ENCODE measurements at places on chromosomes 6 and 20.

GRCh38 chr6:73774311-73774774 is 78.3 kb downstream of the CD109 start:
- no peaks in the 10 kb centered on the region for H3K4me1 ChIP-seq
- H3K27ac ChIP-seq: no peak overlapping the region
- H3K36me3 ChIP-seq: no peaks in the 10 kb centered on the region
- no peak for DNase-seq

DNA sequence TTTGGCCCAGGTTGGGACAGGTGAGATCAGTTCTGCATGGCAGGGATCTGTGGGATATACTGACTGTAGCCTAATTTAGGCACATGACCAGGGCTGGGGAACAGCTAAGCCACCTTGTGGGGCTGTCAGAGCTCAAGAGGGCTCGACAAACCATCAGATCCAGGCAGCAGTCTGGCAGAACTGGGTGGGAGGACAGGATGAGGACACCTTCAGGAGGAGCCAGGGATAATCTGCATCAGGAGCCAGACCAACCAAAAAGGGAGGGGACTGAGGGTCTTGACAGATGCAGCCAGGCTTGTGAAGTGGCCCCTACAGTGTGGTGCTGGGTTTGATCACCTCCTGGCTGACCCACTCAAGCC is 123.4 kb downstream of the MAFB start:
- no peak overlapping the region for H3K4me3 ChIP-seq
- H3K4me1 ChIP-seq: peaks cover 16% of the 10 kb centered on the region
- H3K27ac ChIP-seq: no peak overlapping the region
- H3K36me3 ChIP-seq: no peaks in the 10 kb centered on the region
- no peaks in the 10 kb centered on the region for H3K27me3 ChIP-seq

GRCh38 chr20:1094751-1095150 is 23.7 kb upstream of the PSMF1 start:
- no peak overlapping the region for H3K4me3 ChIP-seq
- H3K36me3 ChIP-seq: no peaks in the 10 kb centered on the region
- H3K27me3 ChIP-seq: no peaks in the 10 kb centered on the region
- H3K27ac ChIP-seq: no peak overlapping the region
- no peak for DNase-seq

DNA sequence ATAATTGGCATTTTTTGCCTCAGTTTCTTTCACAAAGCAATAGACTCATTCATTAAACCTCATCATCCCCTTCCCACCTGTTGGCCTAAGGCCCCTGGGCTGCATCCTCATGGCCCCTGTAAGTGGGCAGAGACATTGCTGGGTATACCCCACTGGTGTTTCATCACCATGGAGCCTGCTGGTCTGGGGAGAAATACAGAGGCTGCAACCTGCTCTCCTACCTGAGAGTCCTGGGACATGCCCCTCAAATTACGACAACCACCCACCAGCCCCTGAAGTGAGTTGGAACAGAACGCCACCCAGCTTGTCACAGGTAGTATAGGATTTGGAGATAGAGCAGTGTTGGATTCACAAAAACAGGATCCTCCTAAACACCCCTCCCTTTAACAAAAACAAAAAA is 190.8 kb downstream of the ANKRD60 start:
- no peaks in the 10 kb centered on the region for H3K36me3 ChIP-seq
- no peak overlapping the region for H3K4me3 ChIP-seq
- H3K4me1 ChIP-seq: no peaks in the 10 kb centered on the region

GRCh38 chr6:49523901-49524300 is 24.2 kb downstream of the GLYATL3 start:
- H3K27me3 ChIP-seq: no peaks in the 10 kb centered on the region
- H3K36me3 ChIP-seq: no peaks in the 10 kb centered on the region
- no peaks in the 10 kb centered on the region for H3K4me1 ChIP-seq
- DNase-seq: no peak

DNA sequence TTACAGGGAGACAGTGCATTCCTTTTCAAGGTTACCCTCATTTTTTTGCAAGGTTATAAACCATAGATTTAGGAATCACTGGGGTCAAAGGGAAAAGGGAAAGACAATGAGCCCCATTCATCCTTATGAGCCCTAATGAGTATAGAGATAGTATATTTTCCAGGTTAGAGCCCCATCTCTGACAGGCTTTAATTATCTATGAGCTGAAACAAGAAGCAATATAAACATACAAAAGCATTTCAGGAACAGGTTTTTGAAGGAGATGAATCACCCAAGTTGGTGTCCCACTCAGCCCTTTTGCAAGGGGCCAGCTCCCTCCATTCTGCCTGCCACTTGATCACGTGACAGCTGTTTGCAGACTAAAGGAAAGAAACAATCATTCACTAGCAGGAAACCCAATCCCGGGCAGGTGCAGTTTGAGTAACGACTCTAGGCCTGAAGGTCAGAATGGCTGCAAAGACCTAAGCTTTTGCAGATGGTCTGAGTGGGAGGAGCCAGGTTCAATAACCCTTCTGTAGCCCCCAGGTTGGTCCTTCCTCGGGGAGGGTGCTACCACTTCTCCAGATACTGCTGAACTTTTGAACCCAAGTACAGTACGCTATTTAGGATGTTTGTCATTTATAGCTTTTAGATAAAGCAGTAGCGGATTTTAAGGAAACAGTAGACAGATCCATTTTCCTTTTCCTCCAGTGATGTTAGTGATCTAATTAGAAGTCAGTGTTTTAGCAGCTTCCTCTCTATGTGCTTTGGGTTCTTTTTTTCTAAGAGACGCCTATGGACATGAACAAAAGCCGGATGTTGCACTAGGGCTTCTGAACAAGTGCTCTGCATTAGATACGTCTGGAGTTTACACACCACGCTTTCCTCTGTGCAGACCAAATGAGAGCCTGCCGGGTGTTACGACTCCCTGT is 253.2 kb downstream of the SOX4 start:
- no peak overlapping the region for H3K4me3 ChIP-seq
- no peak overlapping the region for H3K27ac ChIP-seq
- no peaks in the 10 kb centered on the region for H3K27me3 ChIP-seq
- DNase-seq: no peak

DNA sequence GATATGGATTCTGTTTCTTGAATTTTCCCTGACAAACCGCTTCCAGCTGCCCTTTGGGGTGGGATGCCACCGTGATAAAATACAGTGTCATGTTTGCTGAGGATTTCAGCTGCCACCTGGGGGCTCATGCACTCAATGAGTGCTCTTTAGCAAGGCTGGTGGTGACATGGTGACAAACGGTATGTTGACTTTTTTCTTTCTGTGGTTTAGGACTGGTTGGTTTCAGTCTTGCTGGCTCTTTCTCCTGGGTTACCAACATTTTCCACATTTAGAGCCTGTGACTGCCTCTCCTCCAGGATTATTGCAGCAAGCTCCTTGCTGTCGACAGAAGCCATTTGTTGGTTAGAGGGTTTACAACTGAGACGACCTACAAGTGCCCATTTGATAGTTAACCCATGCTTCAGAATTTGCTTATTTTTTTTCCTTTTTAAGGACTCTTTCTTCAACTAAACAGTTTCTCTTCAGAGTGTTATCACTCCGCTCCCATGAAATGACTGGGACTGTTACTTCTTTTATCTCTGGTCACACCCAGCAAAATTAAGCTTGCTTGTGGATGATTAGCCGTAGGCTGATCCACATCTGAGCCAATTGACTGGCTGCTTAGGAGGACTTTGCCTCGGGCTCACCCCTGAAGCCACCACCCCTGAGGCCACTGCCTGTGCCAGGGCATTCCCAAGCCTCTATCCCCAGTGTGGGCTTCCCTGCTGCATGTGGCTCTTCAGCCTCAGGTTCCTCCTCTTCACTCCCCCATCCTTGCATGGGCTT is 48.4 kb upstream of the CDYL start:
- H3K4me1 ChIP-seq: no peaks in the 10 kb centered on the region
- no peak overlapping the region for H3K4me3 ChIP-seq
- no peak for DNase-seq
- H3K27me3 ChIP-seq: peaks cover 6% of the 10 kb centered on the region
- H3K36me3 ChIP-seq: no peaks in the 10 kb centered on the region

- no peak for DNase-seq
- no peaks in the 10 kb centered on the region for H3K4me1 ChIP-seq
- H3K27me3 ChIP-seq: no peaks in the 10 kb centered on the region
- H3K27ac ChIP-seq: no peak overlapping the region
- H3K36me3 ChIP-seq: no peaks in the 10 kb centered on the region
These were observed 161.4 kb downstream of the CD109 start for GRCh38 chr6:73857341-73857890.

- H3K4me3 ChIP-seq: no peak overlapping the region
- peaks cover 88% of the 10 kb centered on the region for H3K36me3 ChIP-seq
- no peaks in the 10 kb centered on the region for H3K4me1 ChIP-seq
- no peaks in the 10 kb centered on the region for H3K27me3 ChIP-seq
- H3K27ac ChIP-seq: no peak overlapping the region
These were observed 8.6 kb upstream of the LY6G5C start for GRCh38 chr6:31689249-31690110.

GRCh38 chr6:28673787-28674671 is 148.3 kb downstream of the GPX5 start:
- no peak overlapping the region for H3K4me3 ChIP-seq
- H3K36me3 ChIP-seq: no peaks in the 10 kb centered on the region
- no peak for DNase-seq
- H3K27ac ChIP-seq: no peak overlapping the region
- H3K27me3 ChIP-seq: peaks cover 53% of the 10 kb centered on the region

DNA sequence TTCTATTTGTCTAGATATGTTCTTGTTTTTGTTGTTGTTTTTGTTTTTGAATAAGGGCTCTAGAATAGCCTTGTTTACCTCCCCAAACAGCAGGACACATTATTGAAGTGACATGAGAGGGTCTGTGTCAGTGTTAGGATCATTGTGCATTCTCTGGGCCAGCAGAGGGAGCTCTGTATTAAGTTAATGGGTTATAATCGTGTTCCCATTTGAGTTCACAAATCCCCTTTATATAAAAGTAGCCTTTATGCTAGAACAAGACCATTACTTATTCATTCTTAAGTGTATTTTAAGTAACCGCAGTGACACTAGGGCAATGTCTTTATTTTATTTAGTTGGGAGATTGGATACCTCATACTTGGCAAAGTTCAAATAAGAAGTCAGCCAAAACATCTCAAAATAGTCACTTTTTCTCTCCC is 44.8 kb downstream of the STK4 start:
- DNase-seq: no peak
- no peaks in the 10 kb centered on the region for H3K4me1 ChIP-seq
- no peak overlapping the region for H3K27ac ChIP-seq
- peaks cover 85% of the 10 kb centered on the region for H3K36me3 ChIP-seq
- H3K27me3 ChIP-seq: no peaks in the 10 kb centered on the region

DNA sequence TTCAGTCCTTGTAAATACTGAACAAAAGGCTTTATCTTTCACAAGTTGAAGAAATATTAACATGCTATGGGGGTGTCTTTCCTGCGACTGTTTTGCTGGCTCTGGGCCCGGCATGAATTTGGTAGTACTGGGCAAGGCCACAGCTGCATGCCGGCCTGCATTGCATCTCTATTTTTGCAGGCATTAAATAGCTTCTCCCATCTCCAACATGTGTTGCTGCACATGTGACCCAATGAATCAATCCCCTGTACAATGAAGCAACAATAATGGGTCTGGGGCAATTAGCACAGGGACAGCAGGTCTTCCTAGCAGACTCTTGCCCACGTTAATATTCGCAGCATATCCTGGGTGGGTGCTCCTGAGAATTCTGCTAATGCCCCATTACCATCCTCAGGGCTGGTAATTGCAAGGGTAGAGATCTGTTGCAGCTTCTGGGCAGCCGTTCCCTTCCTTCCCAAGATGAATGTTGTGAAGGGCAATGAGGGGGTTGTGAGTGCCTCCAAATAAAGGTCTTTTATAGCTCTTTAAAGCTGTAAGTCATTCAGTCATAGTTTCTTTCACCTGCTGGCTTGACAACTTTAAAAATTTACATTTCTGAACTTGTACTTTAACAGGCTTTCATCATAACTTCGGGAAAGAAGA is 24.3 kb upstream of the CDYL start:
- H3K36me3 ChIP-seq: no peaks in the 10 kb centered on the region
- no peak overlapping the region for H3K27ac ChIP-seq
- no peaks in the 10 kb centered on the region for H3K27me3 ChIP-seq
- H3K4me1 ChIP-seq: no peaks in the 10 kb centered on the region

GRCh38 chr20:20788308-20788707 is 75.9 kb upstream of the RALGAPA2 start:
- H3K4me3 ChIP-seq: no peak overlapping the region
- no peak for DNase-seq
- H3K27me3 ChIP-seq: no peaks in the 10 kb centered on the region
- no peaks in the 10 kb centered on the region for H3K4me1 ChIP-seq
- H3K27ac ChIP-seq: no peak overlapping the region

GRCh38 chr6:148984531-148985056 is 237.8 kb downstream of the UST start:
- no peak overlapping the region for H3K4me3 ChIP-seq
- no peak for DNase-seq
- H3K4me1 ChIP-seq: no peaks in the 10 kb centered on the region
- H3K27me3 ChIP-seq: no peaks in the 10 kb centered on the region

All from upper lobe of right lung (tissue), 1 donor.